Lower lobe of right lung (tissue), 2 donors: ENCODE measurements at places on chromosomes 13 and 19.

DNA sequence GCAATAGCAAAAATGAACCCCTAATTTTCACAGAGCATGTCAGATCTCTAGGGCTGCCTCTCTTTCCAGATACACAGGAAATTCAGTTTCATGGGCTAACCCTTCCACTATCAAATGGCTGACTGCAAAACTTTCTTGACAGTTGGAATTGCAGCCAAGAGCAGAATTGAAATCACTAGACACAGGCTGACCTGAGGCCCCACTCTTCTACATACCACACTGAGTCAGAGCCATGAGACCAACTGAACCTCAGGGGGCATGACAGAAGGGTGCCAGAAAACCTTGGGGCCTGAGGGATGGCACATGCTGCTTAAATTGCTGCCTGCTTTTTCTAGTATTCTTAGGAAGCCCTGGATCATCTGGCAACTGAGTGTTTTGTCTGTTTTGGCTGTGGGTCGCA lies 1.7 kb upstream of the DLEU7 start:
- DNase-seq = no peak

DNA sequence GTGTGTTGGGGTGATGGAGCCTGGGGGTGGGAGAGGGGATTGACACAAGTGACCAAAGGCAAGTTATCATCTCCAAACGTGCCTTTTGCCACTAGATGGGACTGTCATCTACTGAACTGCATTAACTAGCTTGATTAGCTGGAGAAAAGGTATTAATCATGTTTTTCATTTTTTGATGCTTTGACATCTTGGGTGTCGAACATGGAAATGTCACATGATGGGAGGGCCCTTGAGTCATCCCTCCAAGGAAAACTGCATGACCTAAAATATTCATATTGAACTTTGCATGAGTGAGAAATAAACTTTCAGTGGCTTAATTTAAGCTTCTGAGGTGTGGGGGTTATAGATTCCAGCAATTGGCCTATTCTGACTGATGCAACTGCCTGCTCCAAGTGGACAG lies 73.3 kb downstream of the ALOX5AP start:
- no peak for DNase-seq

DNA sequence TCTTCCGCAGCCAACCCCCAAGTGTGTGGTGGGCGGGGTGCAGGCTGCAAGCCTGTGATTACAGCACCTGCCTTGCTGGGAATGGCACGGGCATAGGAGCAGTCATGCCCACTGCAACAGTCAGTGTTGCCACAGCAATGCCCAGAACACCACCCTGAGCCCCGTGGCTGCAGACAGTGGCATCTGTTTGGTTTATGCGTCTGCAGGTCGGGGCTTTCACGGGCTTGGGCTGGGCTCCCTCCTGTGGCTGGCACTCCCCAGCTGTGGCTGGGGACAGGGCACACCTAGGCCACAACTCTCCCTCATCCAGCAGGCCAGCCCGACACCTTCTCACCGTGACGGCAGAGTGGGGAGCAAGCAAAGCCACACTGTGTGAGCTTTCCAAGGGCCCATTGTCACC lies 115.3 kb upstream of the C1QTNF9B start:
- no peak for DNase-seq

- peak; percentile 54 for DNase-seq
These were observed 46.9 kb downstream of the FGF9 start for GRCh38 chr13:21717817-21718216.

- DNase-seq = no peak
These were observed 283.1 kb downstream of the COG6 start for GRCh38 chr13:39938596-39938995.

DNA sequence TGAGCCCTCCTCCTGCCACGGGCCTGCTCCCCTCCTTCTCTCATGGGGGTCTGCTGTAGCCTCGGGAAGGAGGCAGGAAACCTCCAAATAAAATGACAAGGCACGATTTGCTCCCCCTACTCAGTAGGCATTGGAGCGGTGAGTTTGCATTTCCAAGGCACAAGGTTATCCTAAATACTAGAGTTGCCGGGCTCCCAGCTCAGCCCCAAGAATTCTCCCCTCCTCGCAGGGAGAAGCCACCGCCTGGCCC lies 1.5 kb downstream of the CEBPA start:
- no peak for DNase-seq

DNA sequence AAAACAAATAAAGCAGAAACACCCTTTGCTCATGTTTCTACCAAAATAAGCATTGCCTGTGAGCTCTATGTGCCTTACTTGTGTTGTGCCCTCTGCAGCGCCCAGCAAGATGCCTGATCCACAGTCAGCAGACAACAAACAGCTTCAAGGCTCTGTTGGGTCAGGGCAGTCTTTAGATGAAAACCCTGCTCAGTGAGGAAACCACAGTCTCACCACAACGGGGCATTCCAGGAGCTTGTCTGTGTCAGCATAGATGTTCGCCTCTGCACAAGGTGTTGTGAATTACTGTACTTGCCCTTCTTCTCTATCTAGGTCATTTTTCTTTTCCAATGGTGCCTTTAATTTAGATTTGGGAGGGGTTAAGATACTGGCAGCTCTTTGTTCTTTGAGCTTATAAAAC lies 251.9 kb downstream of the COL4A1 start:
- no peak for DNase-seq

- DNase-seq = no peak
These were observed 634.4 kb upstream of the KLF12 start for GRCh38 chr13:74768521-74769085.

- no peak for DNase-seq
These were observed 194.7 kb downstream of the URI1 start for GRCh38 chr19:30136611-30137195.

GRCh38 chr13:95181586-95181985 lies 119.7 kb downstream of the ABCC4 start:
- no peak for DNase-seq

GRCh38 chr19:49488046-49488862 lies 846 bp downstream of the RPL13A start:
- DNase-seq = no peak

- DNase-seq = no peak
These were observed 2549.4 kb downstream of the PCDH9 start for GRCh38 chr13:64680739-64681138.

DNA sequence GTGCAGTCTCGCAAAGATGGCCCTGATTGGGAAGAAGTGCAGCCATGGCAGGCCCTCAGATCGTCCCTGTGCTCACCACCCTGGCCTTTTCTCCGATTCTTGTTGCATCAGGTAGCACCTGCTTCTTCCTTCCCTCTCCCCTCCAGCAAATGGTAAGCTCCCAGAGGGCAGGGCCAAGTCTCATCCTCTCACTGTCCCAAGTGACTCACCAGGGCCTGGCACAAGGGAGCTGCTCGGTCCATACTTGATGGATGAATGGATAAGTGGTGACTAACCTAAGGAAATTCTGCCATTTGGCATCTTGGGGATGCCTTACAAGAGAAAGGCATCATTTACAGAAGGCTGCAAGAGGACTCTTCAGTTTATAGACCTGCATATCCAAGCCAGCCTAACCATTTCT lies 84.9 kb downstream of the ZIC5 start:
- no peak for DNase-seq

- DNase-seq = no peak
These were observed 10.3 kb upstream of the BICRA start for GRCh38 chr19:47598407-47599349.

- DNase-seq = no peak
These were observed 40.5 kb downstream of the ZNF823 start for GRCh38 chr19:11698231-11698630.

- DNase-seq = no peak
These were observed 67.3 kb downstream of the SLC15A1 start for GRCh38 chr13:98685146-98685545.

DNA sequence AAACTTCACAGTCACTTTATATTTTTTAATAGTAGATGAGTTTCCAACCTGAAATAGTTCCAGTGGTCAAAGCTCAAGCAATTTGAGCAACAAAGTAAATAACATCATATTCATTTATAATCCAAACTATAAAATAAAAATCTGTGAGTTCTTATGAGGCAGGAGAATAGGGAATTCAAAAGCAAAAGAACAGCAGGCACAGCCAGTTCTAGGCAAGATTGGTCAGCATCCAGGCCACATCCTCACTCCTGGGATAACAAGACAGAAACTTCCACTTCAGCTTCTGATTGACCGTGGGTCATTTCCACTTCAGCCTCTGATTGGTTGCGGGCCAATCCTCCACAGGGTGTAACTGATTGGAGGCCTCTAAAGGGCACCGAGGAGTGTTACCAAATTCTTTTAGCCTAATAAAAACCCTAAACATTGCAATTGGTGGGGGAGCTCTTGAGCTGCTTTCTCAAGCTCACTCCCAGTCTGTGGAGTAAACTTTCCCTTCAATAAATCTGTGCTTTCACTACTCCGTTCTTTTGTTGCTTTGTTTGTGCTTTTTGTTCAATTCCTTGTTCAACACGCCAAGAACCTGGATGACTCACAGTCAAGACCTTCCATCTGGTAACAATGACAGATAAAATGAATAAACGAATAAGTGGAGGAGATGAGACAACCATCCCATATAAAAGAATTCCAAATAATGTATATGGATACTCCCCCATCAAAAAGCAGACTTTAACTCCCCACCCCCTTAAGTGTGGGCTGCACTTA lies 42.6 kb upstream of the AMER2 start:
- DNase-seq = no peak

DNA sequence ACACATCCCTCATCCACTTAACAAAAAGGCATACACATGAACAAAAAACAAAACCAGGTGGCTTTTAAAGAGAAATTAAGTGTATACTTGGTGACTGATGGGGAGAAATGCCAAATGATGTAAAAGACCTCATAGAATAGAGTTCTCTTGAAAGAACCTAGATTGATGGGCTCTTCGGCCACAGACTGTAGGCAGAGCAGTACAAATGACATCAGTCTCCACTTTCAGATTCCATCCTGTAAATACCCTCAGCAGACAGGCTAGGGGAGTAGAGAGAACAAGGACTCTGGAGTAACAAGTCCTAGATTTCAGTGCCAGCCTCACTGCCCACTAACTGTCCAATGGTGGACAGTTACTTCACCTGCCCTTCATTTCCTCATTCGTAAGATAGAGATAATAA lies 203.8 kb downstream of the MZT1 start:
- no peak for DNase-seq

DNA sequence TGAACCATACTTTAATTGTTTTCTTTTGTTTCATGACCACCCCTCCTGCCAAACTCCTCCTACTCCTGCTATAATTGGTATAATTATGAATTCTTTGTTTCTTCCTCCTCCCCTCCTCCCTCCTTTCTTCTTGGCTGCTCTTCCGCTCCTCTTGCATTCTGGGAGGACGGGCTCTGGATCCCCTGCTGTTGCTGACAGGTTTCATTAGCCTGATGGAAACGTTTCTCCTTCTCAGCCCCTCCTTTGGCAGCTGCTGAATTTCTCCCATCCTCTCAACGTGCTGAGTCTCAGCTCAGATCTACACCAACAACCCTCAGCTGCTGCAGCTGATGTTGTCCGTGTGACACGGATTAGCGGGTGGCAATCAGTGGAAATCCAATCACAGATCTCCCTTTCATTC lies 97.1 kb upstream of the UBAC2 start:
- no peak for DNase-seq

- DNase-seq = no peak
These were observed 175.1 kb upstream of the KL start for GRCh38 chr13:32840989-32841713.

DNA sequence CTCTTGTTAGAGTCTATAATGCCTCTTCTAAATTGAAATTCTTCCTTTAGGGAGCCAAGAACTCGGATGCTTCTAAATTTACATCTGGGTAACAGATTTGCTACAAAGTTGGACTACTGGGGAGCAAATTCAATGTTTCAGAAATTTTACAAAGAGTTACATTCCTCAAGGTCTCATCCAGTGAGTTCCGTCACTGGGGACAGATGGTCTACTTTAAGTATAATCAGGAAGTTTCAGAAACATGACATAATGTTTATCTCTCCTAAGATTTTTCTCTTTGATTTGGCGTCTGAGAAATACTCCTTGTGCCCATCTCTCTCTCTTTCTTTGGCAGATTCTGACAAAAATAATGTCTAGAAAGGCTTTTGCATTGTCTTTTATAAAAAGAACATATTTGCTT lies 81.5 kb upstream of the MBNL2 start:
- DNase-seq = no peak

DNA sequence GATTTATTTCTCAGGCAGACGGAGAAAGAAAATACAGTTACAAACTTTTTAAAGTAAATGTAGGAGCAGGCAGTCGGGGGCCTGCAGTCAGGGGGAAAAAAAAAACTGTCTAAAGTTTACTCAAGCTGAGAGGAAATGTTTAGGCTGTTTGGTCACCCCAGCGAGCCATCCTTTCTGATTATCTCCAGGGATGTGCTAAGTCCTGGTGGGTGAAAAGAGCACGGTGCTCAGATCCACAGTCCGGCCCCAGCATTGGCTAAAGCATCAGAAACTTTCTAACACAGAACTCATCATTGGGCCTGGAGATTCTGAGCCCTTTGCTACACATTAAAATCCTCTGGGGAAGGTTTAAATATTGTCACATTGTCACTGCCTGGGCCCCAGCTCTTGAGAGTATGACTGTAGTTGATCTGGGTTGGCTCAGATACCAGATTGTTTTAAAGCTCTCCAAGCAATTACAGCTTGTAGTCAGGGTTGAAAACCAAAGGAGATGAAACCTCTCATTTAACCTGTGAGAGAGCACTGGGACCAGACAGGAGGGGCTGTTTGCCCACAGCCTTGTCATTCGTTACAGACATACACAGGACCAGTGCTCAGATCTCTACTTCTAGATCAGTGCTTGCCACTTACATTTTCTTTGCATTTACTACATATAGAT lies 131.1 kb upstream of the HTR2A start:
- DNase-seq = no peak

- no peak for DNase-seq
These were observed 123.4 kb upstream of the MCF2L start for GRCh38 chr13:112845511-112846144.

- DNase-seq = no peak
These were observed 47.9 kb upstream of the POMP start for GRCh38 chr13:28610996-28611395.

GRCh38 chr19:19321141-19321577 lies 530 bp downstream of the MAU2 start:
- DNase-seq = no peak

- no peak for DNase-seq
These were observed 72.3 kb upstream of the C1QTNF9B start for GRCh38 chr13:23969647-23970046.

DNA sequence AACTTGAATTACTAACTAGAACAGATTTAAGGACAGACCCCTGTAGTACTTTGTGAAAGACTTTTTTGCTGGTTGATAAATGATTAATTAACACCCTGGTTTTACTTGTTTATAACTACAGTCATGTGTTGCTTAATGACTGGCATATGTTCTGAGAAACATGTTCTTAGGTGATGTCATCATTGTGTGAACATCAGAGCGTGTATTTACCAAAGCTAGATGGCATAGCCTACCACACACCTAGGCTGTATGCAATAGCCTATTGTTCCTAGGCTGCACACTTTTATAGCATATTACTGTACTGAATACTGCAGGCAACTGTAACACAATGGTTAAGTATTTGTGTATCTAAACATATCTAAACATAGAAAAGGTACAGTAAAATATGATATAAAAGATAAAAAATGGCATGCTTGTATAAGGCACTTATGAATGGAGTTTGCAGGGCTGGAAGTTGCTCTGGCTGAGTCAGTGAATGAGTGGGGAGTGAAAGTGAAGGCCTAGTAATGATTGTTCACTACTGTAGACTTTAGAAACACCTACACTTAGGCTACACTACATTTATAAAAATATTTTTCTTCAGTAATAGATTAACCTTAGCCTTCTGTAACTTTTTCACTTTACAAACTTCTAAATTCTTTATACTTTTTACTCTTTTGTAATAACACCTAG lies 260.3 kb downstream of the KCNRG start:
- no peak for DNase-seq

GRCh38 chr19:51520728-51521127 lies 10.7 kb downstream of the SIGLEC6 start:
- DNase-seq = no peak
